HuH-7.5 (cell line): ENCODE measurements at places on chromosomes 3 and 15.

DNA sequence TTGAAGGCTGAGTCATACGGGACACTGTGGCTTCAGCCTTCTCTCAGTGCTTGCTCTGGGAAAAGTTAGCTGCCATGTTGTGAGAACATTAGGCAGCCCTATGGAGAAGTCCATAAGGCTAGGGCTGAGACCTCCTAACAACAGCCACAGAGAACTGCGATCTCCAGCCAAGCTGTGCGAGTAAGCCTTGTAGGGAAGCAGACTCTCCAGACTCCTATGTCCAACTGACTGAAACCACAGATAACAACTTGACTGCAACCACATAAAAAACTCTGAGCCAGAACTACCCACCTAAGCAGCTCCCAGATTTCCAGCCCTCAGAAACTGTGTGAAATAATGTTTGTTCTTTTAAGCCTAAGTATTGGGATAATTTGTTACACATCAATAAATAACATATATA is 40.7 kb downstream of the DENND6A start:
- no peak for DNase-seq

DNA sequence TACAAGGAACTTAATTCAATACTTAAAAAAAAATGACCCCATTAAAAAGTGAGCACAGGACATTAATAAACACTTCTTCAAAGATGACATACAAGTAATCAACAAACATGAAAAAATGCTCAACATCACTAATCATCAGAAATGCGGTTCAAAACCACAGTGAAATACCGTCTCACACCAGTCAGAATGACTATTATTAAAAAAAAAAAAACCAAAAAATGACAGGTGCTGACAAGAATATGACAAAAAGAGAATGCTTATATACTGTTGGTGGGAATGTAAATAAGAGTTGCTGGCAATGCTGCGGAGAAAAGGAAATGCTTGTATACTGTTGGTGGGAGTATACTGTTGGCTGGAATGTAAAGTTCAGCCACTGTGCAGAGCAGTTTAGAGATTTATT is 358.3 kb upstream of the CBLB start:
- DNase-seq, result no peak

DNA sequence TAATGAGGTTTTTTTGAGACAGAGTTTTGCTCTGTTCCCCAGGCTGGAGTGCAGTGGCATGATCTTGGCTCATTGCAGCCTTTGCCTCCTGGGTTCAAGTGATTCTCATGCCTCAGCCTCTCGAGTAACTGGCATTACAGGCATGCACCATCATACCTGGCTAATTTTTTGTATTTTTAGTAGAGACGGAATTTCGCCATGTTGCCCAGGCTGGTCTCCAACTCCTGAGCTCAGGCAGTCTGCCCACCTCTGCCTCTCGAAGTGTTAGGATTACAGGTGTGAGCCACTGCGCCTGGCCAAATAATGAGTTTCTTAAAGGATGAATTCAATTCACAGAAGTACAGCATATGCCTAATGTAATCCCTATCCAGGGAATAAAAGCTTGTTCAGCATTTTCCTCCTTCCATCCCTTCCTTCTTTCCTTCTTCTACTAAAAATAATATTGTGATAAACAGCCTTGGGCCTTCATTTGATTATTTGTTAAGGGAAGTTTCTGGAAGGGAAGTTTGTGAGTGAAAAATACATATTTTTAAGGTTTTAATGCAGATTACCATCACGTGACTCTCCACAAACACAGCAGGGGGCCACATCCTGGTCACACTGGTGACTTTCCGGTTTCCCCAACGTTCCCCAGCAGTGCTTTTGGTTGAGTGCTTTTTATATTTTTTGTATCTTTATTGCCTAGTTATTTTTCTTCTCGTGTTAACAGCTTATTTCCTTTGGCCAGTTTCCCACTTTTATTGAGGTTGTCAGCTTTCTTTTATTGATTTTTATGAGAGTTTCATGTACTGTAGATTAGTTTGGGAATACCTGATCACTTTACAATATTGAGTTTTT is 116.8 kb downstream of the USP13 start:
- DNase-seq, result no peak

DNA sequence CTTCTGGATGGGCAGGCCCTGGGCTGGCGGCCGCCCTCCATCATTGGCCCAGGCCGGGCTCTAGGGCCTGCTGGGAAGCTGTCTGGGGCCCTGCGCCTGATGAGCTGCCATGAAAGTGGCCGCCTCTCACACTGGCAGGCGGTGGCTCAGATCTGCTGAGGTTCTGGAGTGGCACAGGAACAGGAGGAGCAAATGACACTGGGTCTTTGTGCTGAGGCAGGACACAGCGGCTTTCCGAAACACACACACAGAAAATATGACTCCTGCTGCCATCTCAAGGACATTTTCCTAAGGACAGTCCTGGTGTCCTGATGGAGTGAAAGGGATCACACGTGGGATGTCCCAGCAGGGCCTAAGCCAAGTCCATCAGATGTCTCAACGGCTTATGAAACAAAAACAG is 103.5 kb downstream of the NUP210 start:
- DNase-seq, result no peak

GRCh38 chr3:10471054-10471688 is 34.2 kb downstream of the ATP2B2 start:
- no peak for DNase-seq

DNA sequence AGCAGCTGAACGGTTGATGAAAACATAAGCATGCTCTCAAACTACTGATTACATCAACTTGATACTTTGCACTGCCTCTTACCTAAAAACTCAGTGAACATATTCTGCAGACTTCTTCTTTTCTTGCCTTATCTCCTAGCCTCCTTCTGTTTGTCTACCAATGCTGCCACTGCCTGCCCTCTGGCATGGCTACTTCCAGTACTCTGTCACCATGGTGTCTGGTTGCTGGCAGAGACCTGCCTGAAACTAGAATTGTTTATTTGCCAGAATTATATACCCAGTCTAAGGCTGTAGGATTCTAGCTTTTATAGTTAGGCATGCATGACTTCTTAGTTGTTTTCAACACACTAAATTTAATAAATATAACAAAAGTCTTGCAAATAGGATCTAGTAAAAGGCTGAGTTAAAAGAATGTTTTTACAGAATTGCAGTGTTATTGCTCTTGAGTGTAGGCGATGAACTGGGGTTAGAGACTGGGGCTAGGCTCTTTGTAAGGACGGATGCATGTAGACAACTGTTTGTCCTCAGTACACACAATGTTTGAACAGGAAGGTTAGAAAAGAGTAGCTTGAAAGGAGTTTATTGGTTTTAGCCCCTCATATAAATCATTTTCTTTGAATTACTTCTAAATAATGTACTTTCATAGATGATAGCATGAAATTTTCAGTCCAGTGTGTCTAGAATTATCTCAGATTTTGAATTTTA is 116.3 kb downstream of the KCNAB1 start:
- DNase-seq, result no peak

DNA sequence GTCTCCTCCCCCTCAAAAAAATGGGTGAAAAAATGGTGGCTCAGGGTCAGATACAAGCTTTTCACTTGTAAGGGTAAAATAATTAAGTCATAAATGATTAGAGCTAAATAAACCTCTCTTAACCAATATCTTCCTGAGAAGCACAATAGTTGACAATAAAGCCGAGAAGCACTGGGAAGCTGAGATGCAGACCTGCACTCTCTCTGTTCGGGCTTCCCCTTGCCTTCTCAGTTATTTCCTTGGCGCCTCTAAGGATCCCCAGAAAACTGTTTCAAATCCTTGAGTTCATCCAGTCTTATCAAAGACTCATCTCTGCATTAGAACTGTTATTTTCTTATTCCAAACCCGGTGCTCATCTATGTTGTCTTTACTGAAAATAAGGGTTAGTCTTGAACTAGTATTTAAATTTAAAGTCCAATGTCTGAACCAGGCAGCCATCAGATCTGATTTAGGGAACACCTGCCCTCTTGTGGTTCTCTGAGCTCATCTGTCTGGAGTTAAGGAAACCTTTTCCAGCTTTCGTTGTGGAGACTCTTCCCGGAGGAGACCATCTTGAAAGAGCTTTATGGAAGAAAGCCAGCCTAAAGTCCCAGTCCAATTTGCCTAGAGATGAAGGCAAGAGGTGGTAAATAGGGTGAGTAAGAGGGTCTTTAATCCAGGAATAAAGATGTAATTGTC is 256.4 kb upstream of the MCTP2 start:
- DNase-seq, result no peak

GRCh38 chr3:109430911-109431563 is 93.7 kb upstream of the DPPA4 start:
- DNase-seq, result no peak

DNA sequence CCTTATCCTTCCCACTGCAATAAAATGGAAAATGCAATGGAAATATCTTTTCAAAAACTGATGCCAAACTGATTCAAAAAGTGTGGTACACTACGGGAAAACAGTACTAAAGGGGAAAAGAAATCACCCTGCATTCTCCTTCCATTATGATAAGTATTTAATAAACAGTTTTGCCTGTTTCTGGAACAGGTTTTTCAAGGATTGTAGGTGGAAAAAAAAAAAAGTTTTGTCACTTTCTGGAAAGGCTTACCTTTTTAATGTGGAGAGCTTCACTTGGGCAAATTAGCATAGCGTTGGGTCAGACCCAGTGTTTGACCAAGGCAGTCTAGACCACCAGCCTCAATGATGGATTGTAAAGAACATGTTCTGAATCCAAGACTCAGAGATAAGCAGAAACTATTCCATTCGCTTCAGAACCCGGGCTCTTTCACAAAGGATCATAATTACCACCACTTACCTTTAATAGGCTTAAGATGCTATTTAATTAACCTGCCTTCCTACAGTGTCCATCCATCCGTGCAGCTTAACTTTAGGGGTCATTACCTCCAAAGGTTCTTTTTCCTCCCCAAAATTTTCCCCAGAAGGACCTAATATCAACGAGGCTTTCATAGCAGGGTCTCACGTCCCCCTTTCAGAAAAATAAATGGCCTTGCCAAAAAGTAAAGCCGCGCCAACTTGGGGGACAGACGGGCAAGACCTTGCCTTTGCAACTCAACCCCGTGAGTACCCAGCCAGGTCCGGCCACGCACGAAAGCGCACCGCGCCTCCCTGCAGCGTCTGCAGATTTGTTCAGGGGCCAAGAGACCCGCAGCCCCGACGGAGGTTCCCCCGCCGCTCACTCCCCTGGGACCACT is 1.0 kb downstream of the DCBLD2 start:
- DNase-seq, result no peak

DNA sequence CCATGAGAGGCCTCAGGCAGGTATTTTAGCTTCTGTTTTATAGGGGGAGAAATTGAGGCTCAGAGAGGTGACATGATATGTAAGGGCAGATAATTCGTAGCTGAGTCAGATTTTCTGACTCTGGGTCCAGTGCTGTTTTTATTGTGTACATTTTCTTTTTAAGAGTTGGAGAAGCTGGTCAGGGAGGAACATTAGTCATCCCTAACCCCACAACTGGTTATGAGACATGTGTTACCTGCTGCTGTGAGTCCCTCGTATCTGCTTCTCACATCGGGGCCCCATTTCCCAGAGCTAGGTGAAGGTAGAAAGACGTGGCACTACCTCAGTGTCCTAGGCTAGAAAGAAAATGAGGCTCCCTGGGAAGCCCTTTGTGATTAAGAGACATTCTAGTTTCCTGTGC is 28.6 kb downstream of the GALNT15 start:
- no peak for DNase-seq

DNA sequence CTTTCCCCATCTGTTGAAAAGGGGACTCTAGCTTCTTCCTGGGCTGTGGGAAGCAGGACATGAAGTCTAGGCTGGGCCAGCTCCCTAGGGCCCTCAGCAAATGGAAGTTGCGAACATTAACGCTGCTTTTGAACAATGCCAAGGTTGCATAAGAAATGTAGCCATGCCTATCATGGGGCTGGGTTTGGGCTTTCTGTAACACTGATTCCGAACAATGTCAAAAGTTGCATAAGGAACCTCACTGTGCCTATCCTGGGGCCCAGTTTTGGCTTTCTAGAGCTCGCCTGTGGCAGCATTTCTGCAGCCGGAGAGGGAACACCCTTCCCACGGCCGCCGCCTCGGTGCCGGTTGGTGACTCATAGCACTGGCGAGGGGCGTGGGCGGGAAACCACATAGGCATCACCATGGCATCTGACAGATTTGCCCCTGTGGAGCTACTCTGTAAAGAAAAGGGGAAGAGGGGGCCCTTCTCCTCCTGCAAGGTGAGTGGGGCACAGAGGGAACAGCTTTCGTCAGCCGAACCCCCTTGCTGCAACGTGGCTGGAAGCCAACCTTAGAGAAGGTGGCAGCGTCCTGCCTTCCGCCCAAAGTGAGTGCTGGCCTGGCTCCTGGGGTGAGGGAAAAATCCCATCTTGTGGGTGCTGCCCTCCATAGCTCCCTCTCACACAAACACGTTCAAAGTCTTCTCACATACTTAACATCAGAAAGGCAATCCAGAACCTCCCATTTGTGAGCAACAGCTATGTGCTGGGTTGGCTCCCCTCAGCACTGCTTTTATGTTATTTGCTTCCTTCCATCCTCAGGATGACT is 46.6 kb upstream of the ATP2B2 start:
- no peak for DNase-seq

DNA sequence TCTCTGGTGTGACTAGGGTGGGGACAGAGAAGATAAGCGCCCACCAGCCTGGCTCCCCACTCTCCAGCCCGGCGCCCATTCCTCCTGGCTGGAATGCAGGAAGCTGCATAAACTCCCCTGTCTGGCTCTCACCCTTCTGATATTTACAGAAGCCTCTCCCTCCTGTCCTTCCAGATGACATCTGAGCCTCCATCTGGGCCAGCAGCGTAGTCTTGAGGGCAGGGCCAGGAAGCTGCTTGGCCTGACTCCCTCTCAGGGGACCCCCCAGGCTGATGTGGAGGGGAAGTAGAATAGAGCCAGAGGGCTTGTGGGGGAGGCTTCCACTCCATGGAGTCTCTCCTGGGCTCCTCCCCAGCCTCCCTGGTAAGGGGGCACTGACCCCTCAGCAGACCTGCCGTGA is 49.9 kb downstream of the LINGO1 start:
- DNase-seq, result no peak

DNA sequence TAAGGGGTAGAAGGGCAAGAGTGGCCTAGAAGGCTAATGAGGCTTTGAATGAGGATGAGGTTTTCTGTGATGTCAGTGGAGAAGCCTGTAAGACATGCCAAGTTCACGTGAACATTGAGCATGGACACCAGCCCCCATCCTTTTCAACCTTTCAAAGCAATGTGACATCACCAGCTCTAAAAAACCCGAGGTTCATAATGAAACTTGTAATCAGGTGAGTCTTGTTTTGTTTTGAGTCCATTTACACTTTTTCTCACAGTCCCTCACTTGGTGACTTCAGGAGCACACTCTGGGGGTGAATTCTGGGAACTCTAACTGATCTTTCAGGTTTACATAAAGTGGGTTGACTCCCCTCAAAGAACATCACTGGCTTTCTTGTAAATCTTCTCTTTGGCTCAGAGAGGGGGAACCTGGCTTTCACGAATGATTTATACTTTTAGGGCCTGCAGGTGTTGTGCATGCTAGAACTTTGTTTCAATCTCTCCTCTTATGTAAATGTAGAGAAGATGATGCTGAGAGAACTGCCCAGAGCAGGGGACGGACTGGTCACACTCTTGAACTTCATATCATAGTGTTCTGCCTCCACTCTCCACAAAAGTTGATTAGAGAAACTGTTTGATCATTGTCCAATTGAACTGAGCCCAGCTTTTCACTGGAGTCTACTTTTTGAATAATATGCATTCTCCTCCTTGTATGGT is 224.7 kb upstream of the SATB1 start:
- DNase-seq, result no peak
